ENCODE measurements at places on chromosomes 4 and X.

GRCh38 chr4:71232056-71232430, 106.8 kb upstream of the SLC4A4 start:
- DNase-seq, result peak; percentile 44
- no peaks in the 10 kb centered on the region for H3K27me3 ChIP-seq
- no peaks in the 10 kb centered on the region for H3K36me3 ChIP-seq
- H3K4me1 ChIP-seq, result peaks cover 43% of the 10 kb centered on the region
- H3K4me3 ChIP-seq, result no peak overlapping the region

DNA sequence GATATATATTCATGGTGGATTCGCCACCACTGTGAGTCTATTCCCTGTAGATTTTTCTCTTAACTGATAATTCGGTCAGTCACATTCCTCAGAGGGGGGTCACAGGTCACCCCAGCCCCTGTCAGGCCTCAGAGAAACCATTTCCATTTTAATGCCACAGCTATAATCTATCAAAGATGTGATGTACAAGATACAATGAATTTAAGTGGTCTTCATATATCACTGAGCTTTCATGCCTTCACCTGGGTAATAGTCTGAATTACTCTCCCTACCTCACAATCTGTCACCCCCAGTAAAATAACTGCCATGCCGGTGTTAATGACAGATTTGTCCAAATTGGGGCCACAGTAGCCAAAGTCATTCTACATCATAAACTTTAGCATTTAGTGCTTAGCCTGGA, 64.7 kb downstream of the NKX6-1 start:
- no peaks in the 10 kb centered on the region for H3K27me3 ChIP-seq
- H3K4me3 ChIP-seq, result no peak overlapping the region

GRCh38 chr4:120498678-120499077, 423.8 kb downstream of the PRDM5 start:
- H3K4me1 ChIP-seq, result no peaks in the 10 kb centered on the region
- no peaks in the 10 kb centered on the region for H3K27me3 ChIP-seq
- H3K4me3 ChIP-seq, result no peak overlapping the region
- no peak overlapping the region for H3K27ac ChIP-seq

- no peak overlapping the region for H3K27ac ChIP-seq
- DNase-seq, result no peak
- no peaks in the 10 kb centered on the region for H3K27me3 ChIP-seq
Observed at GRCh38 chr4:112736718-112737135, 99.8 kb downstream of the LARP7 start.

GRCh38 chr4:181281451-181281850, 961.8 kb upstream of the TENM3 start:
- H3K27ac ChIP-seq, result no peak overlapping the region
- no peaks in the 10 kb centered on the region for H3K36me3 ChIP-seq
- peak; percentile 3 for DNase-seq
- H3K27me3 ChIP-seq, result no peaks in the 10 kb centered on the region
- H3K4me1 ChIP-seq, result no peaks in the 10 kb centered on the region

DNA sequence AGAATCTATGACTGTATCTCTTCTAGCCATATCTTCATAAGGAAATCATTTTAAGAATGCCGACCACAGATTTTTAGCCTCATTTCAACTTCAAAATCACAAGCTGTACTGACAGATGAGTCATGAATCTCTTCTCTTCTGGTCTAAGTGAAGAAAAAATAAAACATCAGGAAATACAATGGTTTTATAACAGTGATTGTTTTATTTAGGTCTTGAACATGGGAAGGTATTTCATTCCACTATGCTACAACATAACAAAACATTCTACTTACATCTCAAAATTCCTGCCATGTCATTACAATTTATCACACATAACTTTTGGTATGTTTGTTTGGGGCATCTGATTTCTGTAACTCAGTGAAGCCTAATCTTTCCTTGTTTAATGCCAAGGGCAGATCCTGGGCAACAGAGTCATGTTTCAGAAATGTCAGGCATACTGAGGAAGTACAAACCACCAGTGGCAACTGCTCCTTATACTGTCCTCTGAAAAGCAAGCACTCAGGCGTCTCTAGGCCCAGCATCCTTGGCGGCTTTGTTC, 325.0 kb downstream of the PDHA2 start:
- H3K27ac ChIP-seq, result peak overlapping the region; percentile 93
- no peak overlapping the region for H3K4me3 ChIP-seq
- H3K36me3 ChIP-seq, result no peaks in the 10 kb centered on the region
- H3K27me3 ChIP-seq, result no peaks in the 10 kb centered on the region
- peaks cover 37% of the 10 kb centered on the region for H3K4me1 ChIP-seq
- peak; percentile 86 for DNase-seq

DNA sequence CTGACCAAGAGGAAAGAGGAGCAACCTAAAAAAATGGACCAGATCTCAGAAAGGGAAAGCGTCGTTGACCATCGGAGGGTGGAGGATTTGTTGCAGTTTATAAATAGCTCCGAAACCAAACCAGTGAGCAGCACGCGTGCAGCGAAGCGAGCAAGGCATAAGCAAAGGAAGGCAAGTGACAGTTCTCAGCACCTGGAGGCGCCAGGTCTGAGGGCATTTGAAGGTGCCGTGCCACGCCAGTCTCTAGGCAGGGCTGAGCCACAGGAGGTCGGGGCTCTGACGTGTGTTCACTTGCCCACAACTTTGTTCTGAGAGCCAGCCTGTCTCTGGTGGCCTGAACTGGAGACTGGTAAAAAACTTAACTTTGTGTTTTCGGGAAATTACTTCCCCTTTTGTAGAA, 59.7 kb downstream of the TNIP2 start:
- H3K27ac ChIP-seq, result no peak overlapping the region
- no peaks in the 10 kb centered on the region for H3K4me1 ChIP-seq
- no peak for DNase-seq
- H3K4me3 ChIP-seq, result no peak overlapping the region
- peaks cover 91% of the 10 kb centered on the region for H3K36me3 ChIP-seq

DNA sequence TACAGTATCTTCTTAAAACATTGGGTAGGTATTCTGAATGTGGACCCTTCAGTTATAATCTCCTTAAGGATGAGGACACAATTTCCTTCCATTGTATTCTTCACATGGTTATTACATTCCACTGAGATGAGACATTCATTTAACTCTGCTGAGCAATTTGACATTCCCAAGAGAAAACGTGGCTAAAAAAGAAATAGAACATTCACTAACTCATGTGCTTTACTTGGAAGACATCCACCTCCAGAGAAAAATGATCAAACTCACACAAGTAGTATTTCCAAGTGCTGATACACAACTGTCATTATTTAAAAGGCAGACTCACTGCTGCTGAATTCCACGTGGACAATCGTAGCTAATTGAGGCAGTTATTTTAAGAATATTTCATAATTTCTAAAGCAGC, 227.9 kb upstream of the ANKRD50 start:
- DNase-seq, result no peak
- H3K4me1 ChIP-seq, result peaks cover 32% of the 10 kb centered on the region
- no peak overlapping the region for H3K4me3 ChIP-seq
- no peaks in the 10 kb centered on the region for H3K27me3 ChIP-seq

DNA sequence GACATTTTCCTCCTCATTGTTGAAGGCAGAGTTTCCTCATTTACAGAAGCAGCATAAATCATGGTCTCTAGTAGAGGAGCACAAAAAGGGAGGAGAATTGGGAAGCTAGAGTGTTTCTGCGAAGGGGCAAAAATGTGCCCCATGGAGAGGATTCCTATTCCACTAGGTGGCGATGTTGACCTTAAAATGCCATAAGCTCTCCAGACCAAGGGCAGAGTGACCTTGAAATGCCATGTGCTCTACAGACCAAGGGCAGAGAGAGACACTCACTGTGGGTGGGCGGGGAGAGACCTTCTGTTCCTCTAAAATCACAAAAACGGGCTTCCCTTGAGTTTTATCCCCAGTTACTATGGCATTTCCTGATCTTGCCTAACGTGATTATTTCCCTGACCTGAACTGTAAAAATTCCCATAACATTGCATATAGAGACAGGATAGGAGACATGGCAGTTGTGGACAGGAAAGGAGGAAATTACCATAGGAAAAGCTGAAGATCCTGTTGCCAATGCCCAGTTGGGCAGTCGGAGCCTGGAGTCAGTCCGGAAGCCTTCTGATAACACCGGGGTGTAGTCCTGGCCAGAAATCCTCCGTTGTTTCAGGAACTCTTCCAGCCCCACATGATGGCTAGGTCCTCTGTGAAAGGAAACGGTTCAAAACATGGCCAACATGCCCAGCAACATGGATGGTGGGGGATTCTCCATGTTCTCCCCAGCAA, 567.7 kb downstream of the MAGEB5 start:
- H3K27me3 ChIP-seq, result no peaks in the 10 kb centered on the region
- H3K27ac ChIP-seq, result no peak overlapping the region
- H3K4me3 ChIP-seq, result no peak overlapping the region

- no peak for DNase-seq
- no peaks in the 10 kb centered on the region for H3K4me1 ChIP-seq
Observed at GRCh38 chrX:130543603-130544325, 142.0 kb downstream of the RBMX2 start.

GRCh38 chrX:46587158-46587557, 13.6 kb downstream of the CHST7 start:
- H3K4me1 ChIP-seq, result peaks cover 50% of the 10 kb centered on the region
- peak overlapping the region; percentile 37 for H3K4me3 ChIP-seq
- no peak for DNase-seq
- no peaks in the 10 kb centered on the region for H3K27me3 ChIP-seq

- no peak overlapping the region for H3K27ac ChIP-seq
- no peak for DNase-seq
- no peak overlapping the region for H3K4me3 ChIP-seq
- H3K4me1 ChIP-seq, result peaks cover 51% of the 10 kb centered on the region
- H3K27me3 ChIP-seq, result no peaks in the 10 kb centered on the region
Observed at GRCh38 chr4:25818876-25819275, 43.9 kb downstream of the SEL1L3 start.

GRCh38 chr4:8919651-8920288, 48.1 kb upstream of the HMX1 start:
- no peaks in the 10 kb centered on the region for H3K36me3 ChIP-seq
- no peak overlapping the region for H3K27ac ChIP-seq
- H3K4me3 ChIP-seq, result no peak overlapping the region

- H3K4me3 ChIP-seq, result no peak overlapping the region
- H3K4me1 ChIP-seq, result peaks cover 37% of the 10 kb centered on the region
- DNase-seq, result peak; percentile 92
- peak overlapping the region; percentile 5 for H3K27ac ChIP-seq
- H3K36me3 ChIP-seq, result no peaks in the 10 kb centered on the region
Observed at GRCh38 chrX:39896951-39897740, 200.6 kb downstream of the BCOR start.

GRCh38 chrX:9532349-9532748, 67.5 kb downstream of the TBL1X start:
- H3K4me3 ChIP-seq, result no peak overlapping the region
- H3K27me3 ChIP-seq, result no peaks in the 10 kb centered on the region
- H3K4me1 ChIP-seq, result peaks cover 17% of the 10 kb centered on the region
- H3K27ac ChIP-seq, result peak overlapping the region; percentile 41
- no peaks in the 10 kb centered on the region for H3K36me3 ChIP-seq

GRCh38 chrX:48505481-48505880, 3.3 kb upstream of the PORCN start:
- no peak overlapping the region for H3K27ac ChIP-seq
- DNase-seq, result no peak
- no peak overlapping the region for H3K4me3 ChIP-seq
- H3K36me3 ChIP-seq, result no peaks in the 10 kb centered on the region
- H3K4me1 ChIP-seq, result peaks cover 2% of the 10 kb centered on the region

- no peaks in the 10 kb centered on the region for H3K36me3 ChIP-seq
- H3K27ac ChIP-seq, result no peak overlapping the region
- no peaks in the 10 kb centered on the region for H3K4me1 ChIP-seq
Observed at GRCh38 chr4:97912156-97912555, 231.1 kb downstream of the STPG2 start.

GRCh38 chr4:112511093-112511802, 4.7 kb downstream of the NEUROG2 start:
- no peaks in the 10 kb centered on the region for H3K36me3 ChIP-seq
- H3K4me1 ChIP-seq, result peaks cover 11% of the 10 kb centered on the region
- H3K27ac ChIP-seq, result no peak overlapping the region
- H3K27me3 ChIP-seq, result peaks cover 95% of the 10 kb centered on the region
- no peak for DNase-seq

- DNase-seq, result no peak
- peak overlapping the region; percentile 36 for H3K4me3 ChIP-seq
- H3K36me3 ChIP-seq, result no peaks in the 10 kb centered on the region
- H3K27me3 ChIP-seq, result no peaks in the 10 kb centered on the region
- peak overlapping the region; percentile 48 for H3K27ac ChIP-seq
- H3K4me1 ChIP-seq, result peaks cover 44% of the 10 kb centered on the region
Observed at GRCh38 chr4:144584428-144584827, 61.5 kb upstream of the HHIP start.

DNA sequence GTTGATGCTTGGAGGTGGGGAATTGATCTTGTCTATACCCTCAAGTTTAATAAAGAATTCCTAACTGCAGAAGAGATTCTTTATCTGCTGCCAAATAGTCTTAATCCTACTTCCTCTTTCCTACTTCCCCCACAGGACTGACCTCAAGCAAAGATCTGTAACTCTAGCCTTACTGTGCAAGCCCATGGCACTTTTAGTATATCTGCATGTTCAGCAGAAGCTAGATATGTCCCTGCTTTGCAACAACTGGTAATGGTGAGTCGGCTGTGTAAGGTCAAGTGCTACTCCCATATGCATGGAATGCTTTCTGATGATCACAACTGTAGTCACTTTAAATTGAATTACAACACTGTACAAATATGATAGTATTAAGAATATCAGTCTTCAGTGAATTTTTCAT, 26.3 kb upstream of the PDS5A start:
- no peak overlapping the region for H3K4me3 ChIP-seq
- DNase-seq, result peak; percentile 89
- H3K27ac ChIP-seq, result no peak overlapping the region
- H3K27me3 ChIP-seq, result no peaks in the 10 kb centered on the region
- peaks cover 6% of the 10 kb centered on the region for H3K4me1 ChIP-seq

- H3K4me1 ChIP-seq, result no peaks in the 10 kb centered on the region
- H3K27ac ChIP-seq, result no peak overlapping the region
- no peak for DNase-seq
Observed at GRCh38 chrX:50536955-50537354, 66.3 kb upstream of the DGKK start.

GRCh38 chrX:130805903-130806302, 97.1 kb downstream of the ENOX2 start:
- no peak overlapping the region for H3K4me3 ChIP-seq
- no peak overlapping the region for H3K27ac ChIP-seq
- H3K27me3 ChIP-seq, result no peaks in the 10 kb centered on the region
- no peaks in the 10 kb centered on the region for H3K4me1 ChIP-seq
- DNase-seq, result no peak
- no peaks in the 10 kb centered on the region for H3K36me3 ChIP-seq

DNA sequence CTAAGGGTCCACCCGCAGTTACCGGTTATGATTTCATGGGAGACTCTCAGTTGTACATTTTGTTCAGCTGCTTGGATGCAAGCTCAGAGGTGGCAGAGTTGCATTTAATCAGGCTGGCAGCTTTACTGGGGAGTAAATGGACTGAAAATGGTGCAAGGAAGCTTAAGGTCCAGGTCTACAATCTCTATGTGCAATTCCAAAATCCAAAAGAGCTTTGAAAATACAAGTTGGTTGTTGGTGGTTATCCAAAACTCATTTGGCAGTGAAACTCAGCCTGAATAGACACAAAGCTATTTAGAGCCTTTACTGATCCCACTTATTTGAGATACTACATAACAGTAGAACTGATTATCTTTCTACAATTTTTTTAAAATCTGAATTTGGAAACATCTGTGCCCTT, 11.8 kb upstream of the ZFP42 start:
- no peaks in the 10 kb centered on the region for H3K4me1 ChIP-seq
- H3K36me3 ChIP-seq, result no peaks in the 10 kb centered on the region
- H3K4me3 ChIP-seq, result no peak overlapping the region
- H3K27me3 ChIP-seq, result no peaks in the 10 kb centered on the region
- DNase-seq, result no peak
- no peak overlapping the region for H3K27ac ChIP-seq

- no peaks in the 10 kb centered on the region for H3K36me3 ChIP-seq
- peaks cover 43% of the 10 kb centered on the region for H3K27me3 ChIP-seq
- no peak overlapping the region for H3K27ac ChIP-seq
- no peak overlapping the region for H3K4me3 ChIP-seq
- H3K4me1 ChIP-seq, result peaks cover 4% of the 10 kb centered on the region
Observed at GRCh38 chrX:40006106-40007017, 91.4 kb downstream of the BCOR start.

Data from osteoblast (primary cell).